ENCODE measurements at places on chromosomes 13 and 19.

DNA sequence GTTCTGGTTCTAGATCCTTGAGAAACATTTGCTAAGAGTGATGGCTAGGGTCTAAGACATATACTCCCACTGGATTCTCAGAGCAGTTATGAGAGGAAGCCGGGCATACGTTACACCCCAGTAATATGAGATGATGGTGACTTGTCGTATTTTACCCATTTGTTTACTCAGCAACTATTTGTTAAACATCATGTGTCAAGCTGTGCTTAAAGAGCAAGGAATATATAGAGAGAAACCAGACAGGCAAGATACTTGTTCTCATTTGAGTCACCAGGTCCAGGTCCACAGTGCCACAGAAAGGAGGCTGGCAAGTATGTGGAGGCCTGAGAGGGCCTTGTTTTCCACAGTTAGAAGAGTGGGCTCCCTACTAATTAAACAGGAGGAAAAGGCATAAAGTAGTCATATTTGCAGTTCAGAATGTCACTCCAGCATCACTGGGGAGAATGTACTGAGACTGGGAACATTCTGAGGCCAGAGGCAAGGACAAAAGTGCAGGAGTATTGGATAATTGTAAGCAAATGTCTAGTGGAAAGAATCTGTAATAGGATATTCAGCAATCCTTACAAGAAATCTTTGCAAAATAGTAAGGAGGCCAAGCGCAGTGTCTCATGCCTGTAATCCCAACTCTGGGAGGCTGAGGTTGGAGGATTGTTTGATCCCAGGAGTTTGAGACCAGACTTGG is 142.2 kb downstream of the IRS2 start:
- no peak for DNase-seq

DNA sequence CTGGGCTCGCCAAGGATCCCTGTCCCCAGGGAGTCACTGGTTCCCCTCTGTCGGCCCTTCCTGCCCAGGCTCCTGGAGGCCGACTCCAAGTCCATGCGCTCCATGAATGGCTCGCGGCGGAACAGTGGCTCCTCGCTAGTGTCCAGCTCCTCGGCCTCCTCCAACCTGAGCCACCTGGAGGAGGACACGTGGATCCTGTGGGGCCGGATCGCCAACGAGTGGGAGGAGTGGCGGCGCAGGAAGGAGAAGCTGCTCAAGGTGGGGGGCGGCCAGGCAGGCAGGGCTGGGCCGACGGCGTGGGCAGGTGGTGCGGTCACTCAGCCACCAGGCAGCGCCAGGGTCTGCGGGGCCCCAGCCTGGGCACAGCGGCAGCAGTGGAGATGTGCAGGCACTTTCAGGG is 17.6 kb downstream of the EVI5L start:
- DNase-seq, result no peak

GRCh38 chr19:2014731-2015607 is 545 bp downstream of the BTBD2 start:
- no peak for DNase-seq

GRCh38 chr13:46184277-46184699 is 2.3 kb upstream of the LCP1 start:
- DNase-seq, result peak; percentile 33

DNA sequence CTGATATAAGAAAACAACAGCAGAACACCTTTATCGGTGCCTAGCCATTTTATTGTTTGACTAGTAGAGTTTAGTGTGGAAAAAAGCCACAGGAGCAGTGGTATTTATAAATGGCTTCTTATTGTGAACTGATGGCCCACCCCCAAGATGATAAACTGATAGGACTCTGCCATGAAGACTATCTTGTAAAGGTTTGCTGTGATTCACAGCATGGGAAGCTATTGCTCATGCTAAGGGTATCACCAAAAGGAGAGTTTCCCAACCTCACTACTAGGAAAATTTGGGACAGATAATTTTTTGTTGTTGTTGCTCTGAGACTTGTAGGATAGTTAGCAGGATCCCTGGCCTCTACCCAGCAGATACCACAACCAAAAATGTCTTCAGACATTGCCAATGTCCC is 12.0 kb upstream of the SLC7A1 start:
- no peak for DNase-seq

DNA sequence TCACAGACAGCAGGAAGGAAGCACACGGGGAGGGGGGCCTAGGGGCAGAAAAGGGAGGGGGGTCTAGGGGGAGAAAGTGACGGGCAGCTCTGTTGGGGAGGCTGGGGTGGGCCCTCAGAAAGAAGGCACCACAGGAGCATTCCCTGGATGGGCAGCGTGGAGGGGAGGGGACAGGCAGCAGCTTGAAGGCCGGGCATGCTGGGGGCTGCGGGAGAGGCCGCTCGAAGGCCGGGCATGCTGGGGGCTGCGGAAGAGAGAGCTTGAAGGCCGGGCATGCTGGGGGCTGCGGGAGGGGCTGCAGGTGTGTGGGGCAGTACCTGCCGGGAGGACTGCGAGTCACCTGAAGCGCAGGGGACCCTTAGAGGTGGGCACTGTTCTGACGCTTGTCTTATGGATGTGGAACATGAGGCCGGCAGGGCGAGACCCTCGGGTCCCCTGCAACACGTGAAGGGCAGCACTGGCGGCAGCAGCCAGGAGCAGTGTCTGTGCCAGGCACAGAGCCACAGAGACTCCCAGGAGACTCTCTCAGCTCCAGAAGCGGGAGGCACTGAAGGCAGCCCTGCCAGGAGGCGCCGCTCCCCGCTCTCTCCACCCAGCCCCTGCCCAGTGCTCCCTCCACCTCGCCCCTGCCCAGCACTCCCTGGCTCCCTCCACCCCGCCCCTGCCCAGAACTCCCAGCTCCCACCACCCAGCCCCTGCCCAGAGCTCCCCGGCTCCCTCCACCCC is 13.3 kb downstream of the ZNF787 start:
- DNase-seq, result no peak

- no peak for DNase-seq
Observed at GRCh38 chr13:36244073-36244472, 29.7 kb upstream of the SOHLH2 start.

DNA sequence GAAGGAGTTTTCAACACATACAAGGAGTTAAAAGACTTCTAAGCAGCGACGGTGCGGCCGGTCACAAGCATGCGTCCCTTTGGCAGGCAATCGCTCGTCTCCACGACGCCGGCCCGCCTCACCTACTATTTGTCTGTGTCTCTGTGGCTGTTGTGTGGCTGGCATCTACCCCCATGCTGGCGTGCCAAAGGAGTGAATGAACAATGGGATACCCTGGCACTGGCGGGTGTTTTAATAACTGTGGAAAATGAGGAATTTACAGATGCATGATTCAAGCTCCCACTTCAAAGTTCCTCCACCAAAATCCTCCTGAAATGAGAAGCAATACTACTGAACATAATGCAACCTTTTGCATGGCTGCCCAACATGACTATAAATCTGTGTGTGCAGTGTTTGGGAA is 176.6 kb downstream of the KLF5 start:
- no peak for DNase-seq

- DNase-seq, result no peak
Observed at GRCh38 chr19:10201176-10201575, 6.4 kb upstream of the DNMT1 start.

DNA sequence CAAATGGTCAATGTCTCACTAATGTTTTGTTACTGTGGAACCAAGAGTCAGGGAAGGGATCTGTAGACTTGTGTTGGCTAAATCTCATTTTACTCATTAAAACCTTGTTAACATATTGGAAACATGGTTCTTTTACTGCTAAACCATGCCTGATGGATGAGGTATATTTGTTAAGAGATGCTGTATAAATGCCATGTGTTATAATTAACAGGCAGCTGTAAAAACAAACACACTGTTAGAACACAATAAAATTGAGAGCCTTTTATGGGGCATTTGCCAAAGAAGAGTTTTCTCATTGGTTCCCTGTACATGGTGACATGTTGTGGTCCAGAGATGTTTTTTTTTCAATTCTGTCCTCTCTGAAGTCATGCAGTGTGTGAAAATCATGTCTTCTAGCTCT is 121.9 kb downstream of the ESD start:
- no peak for DNase-seq

GRCh38 chr13:39039041-39039440 is 785 bp downstream of the NHLRC3 start:
- no peak for DNase-seq

DNA sequence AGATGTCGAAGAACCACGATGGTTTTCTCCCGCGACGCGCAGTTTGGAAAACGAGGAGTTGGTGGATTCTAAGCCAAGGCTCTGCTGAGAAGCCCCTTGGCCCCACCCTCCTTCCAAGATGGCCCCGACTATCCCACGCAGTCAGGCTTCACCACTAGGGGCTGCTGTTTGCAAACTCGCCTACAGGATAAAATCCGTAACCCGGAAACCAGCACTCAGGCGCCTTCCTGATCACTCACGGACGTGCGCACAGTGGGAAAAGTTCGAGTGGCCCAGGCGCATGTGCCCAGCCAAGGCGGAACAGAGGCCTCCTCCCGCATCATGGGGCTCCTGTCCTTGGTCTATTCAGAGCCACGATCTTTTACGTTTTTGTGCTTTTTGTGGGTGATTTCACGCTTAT is 19.2 kb upstream of the UQCR11 start:
- DNase-seq, result no peak

DNA sequence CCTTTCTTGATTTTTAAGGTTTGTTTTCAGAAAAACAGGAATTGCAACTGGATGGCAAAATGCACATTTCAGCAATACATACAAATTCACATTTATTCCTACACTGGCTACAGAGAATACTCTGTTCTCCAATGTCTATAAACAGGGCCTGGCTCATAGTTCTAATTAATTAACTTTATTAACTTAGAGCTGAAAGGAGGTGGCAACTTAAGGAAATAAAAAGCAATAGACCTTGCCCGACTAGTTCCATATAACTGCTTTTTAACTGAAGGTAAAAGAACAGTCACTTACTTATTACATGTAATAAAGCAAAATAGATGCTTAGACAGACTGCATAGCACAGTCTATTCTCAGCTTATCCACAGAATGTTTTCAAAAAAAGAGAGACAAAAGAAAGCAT is 498.5 kb downstream of the DIAPH3 start:
- no peak for DNase-seq

DNA sequence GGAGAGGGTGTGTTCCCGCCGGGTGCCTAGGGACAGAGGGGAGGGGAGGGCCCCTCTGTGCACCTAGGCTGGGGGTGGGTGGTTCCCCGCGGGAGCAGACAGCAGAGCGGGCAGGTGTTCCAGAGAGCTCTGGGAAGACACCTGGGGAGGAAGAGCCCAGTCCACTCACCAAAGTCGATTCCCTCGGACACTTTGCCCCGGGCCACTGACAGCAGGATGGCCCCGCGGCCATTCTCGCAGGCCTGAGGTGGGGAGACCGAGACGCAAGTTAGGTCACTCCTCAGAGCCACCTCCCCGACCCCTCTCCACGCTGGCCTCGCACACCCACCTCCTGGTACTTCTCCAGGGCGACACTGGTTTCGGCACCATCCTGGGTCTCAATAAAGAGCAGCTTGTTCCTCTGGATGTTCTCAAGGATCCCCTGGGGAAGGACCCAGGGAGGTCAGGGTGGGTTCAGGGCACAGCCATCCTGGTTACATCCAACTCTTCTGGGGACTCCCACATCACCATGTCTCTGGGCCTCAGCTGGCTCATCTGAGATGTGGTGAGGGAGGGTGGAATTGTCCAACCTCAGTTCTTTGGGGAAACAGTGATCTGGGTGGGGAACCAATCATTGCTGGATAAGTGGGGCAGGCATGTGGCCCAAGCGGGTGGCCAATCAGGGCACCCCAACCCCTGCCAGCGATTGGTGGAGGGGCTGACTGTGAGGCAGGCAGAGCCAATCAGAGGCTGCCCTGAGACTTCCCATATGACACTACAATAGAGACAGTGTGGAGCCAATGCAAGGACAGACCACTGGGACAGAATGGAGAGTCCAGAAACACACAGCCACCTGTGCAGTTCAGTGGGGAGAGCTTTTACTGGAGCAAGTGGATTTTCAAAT is 12.6 kb downstream of the KLC3 start:
- DNase-seq, result no peak

- DNase-seq, result no peak
Observed at GRCh38 chr19:5303208-5303607, 37.4 kb downstream of the PTPRS start.

- no peak for DNase-seq
Observed at GRCh38 chr19:8220481-8220880, 11.3 kb downstream of the CERS4 start.
